ENCODE measurements at places on chromosomes 11 and 22. TPM values are rescaled to one million over a fixed set of nuclear protein-coding genes. Genes with fewer than 3 reads are reported as not detected.

DNA sequence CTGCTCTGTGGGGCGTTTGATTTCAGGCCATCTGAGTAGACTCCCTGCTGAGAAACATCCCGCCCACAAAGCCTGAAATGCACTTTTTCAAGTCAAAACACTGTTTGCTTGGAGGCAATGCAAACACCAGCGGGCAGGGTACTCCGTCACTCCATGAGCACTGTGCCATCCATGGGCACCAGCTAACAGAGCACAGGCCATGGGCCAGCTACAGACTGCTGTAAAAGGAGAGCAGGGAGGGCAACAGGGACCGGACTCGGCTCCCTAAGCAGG lies 16.6 kb upstream of the EFCAB6 start:
- no peak for DNase-seq

GRCh38 chr11:1468473-1469066 lies 18.0 kb downstream of the MOB2 start:
- DNase-seq, result no peak

GRCh38 chr11:107054391-107054790 lies 36.1 kb upstream of the GUCY1A2 start:
- DNase-seq, result no peak

DNA sequence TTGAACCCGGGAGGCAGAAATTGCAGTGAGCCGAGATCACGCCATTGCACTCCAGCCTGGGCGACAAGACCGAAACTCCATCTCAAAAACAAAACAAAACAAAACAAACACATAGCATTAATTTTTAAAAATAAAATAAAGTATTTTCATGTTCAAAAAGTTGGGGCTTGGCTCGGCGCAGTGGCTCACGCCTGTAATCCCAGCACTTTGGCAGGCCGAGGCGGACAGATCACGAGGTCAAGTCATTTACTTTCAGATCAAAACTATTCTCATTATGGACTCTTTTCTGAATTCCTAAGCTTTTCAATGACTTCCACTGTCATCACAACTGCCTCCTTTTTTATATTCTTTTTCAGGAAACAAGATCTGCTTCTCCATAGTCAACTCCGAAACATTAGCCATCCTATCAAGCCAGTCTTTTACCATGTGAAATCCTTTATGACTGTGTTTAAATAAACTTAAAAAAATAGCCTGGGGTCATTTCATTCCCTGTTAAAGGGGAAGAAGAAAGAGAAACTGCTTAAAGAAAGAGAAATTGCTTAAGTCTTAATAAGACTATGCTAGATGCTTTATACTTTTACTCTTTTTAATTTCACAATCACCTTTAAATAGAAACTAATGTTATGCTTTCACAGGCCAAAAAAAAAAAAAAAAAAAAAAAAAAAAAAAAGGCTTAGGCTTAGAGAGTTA lies 13.1 kb upstream of the CHRNA10 start:
- no peak for DNase-seq

DNA sequence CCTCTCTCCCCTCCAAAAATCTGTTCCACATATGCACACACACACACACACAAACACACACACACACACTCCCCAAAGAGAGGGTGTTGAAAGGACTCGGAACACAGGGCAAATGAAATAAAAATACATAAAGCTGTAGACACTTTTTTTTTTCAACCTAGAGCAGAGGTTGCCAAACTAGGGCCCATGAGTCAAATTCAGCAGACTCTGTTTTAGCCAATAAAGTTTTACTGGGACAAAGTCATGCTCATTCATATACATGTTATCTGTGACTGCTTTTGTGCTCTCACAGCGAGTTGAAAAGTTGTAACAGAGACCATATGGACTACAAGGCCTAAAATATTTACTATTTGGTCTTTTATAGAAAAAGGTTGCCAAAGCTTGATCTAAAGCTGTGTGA lies 8.9 kb downstream of the IMMP1L start:
- no peak for DNase-seq

PANX3 gene
- polyA plus RNA-seq, result not detected

TBX10 gene
- polyA plus RNA-seq, result not detected
